Naive thymus-derived CD8-positive, alpha-beta T cell (primary cell): ENCODE measurements at places on chromosomes 3 and 15.

GRCh38 chr3:51684971-51685751 is 14.1 kb downstream of the TEX264 start:
- DNase-seq: no peak

GRCh38 chr3:186239321-186239720 is 122.7 kb downstream of the DGKG start:
- DNase-seq: no peak

- DNase-seq: no peak
Observed at GRCh38 chr3:8532251-8532871, 30.7 kb downstream of the LMCD1 start.

DNA sequence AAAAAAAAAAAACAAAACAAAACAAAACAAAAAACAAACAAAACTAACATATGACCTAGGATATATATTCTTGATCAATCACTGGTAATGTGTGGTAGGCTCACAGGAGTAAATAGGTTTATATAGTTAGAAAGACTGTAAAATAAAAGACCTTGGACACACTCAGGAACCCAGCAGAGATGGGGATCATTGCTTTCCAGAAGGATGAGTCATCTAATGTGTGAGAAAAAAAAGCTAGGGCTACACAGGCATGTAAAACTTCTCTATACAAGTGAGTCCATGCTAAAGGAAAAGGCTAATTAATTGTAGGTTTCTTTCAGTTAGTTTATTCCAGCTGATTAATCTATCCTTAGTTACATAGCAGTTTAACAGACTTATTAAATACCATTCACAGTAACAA is 710.3 kb upstream of the ARPP21 start:
- DNase-seq: no peak

- no peak for DNase-seq
Observed at GRCh38 chr3:107456501-107456900, 66.3 kb upstream of the BBX start.

GRCh38 chr3:127158614-127159229 is 34.2 kb upstream of the PRR23E start:
- no peak for DNase-seq

- no peak for DNase-seq
Observed at GRCh38 chr3:55014081-55014480, 86.2 kb upstream of the LRTM1 start.
